ENCODE measurements at places on chromosomes 7 and 10.
A peak's percentile ranks its signal among the peaks of the same experiment; 100 is the strongest.

- DNase-seq: no peak
Observed at GRCh38 chr10:86644794-86645445, 9.4 kb upstream of the OPN4 start.

DNA sequence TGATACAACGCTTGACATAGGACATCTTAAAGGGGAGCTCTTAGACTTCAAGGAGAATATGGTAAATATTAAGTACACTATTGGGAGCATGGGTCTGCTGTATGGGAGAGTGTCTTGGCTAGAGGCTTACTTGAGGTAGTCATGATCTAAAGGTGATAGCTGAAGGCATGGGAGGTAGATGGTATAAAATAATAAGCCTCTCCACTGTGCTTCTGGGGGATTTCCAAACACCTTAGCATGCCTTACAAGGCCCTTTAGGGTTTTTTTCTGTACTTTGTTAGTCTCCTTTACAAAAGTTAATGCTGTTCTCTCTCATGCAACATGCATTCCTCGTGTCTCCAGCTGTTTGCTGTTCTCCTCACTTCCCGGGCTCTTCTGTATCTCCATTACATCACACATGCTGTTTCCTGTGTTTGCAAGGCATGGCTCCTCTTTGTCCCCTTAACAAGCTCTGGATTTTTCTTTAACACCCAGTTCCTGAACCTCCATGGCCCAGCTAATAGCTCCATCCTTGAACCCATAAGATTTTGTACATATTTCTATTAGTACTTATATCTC, 449.7 kb downstream of the AUTS2 start:
- no peak for DNase-seq

GRCh38 chr10:625333-625696, 64.2 kb downstream of the DIP2C start:
- DNase-seq: no peak

- DNase-seq: no peak
Observed at GRCh38 chr7:138008019-138008587, 6.2 kb upstream of the CREB3L2 start.

DNA sequence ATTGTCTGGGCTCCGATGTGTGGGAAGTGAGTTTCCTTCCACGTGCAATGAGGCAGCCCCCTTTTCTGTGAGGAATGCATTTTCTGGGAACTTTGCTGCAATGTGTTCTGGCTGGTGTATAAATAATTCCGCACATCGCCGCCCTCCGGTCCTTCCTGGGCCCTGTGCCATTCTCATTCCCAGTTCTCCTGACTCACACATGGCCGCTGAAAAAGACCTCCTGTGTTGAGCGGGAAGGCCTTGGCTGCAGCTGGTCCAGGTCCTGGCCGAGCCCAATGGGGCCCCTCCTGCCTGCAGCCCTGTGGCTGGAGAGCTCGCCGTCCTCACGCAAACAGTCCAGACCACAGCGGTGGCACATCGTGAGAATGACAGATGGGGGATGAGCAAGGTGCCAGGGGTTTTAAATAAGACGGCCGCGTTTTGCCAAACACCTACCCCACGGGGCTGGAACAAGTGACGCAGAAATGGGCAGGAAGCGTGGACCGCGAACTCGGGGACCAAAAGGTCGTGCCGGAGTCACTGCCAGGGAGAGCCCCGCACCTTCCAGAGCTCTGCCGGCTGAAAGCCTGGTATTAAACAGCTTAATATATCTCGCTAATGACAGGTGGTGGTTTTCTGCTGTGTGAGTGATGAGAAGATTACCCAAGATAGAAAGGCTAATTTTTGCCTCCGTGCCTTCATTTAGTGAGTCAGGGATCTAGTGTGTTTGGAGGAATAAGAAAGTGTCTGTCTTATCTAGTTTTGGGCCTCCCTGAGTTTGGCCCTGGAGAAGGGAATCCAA, 37.0 kb downstream of the FAM20C start:
- no peak for DNase-seq

DNA sequence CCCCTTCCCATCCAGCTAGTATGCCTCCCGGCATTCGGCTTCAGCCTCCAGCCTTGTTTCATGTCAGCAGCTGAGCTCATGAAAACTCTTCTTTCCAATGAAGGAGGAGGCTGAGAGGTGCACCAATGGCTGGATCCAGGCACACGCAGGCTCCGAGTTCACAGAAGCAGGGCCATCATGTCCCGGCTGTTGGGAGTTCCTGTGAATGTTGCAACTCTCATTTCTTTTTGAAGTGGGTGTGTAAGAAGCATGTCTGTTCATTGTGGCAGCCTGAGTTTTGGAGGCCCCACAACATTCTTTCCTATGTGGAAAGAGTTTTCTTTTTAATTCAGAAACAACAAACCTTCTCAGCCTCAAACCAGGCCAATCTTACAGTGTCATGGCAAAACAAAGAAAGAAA, 89.7 kb downstream of the PTPRE start:
- DNase-seq: no peak

GRCh38 chr7:131068604-131069021, 259.1 kb upstream of the MKLN1 start:
- no peak for DNase-seq

DNA sequence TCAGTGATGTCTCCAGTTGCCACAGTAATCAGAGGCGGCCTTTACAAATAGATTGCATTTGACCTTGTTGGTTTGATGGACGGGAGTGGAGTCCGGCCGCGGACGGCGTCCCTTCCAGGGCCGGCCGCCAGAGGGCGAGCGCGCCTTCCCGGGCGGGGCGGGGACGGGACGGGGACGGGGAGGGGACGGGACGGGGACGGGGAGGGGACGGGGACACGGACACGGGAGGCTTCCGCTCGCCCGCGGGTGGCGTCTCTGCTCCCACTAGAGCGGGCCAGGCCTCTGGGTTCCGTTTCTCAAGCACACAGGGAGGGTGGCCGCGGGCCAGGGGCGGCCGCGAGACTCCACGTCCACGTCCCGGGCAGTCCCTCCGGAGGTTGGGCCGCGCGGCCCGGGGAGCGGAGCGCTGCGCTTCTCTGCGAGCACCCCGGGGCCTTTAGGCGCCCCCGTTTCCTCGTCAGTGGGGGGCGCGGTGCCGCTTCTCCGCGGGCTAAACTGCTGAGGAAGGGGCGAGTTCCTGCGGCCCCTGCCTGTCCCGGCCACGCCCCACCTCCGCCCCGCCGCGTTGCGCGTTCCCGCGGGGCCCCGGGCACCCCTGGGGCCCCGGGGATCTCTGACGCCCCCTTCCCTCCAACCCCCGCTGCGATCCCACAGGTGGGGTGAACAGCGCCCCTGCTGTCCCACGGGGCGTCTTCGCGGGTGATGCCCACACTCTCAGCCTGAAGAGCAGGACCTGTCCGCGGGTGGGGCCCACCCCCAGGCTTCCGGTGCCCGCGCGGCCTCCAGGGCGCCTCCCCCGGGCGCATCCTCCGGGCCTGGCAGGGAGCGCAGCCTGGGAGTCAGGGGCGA, 84.2 kb upstream of the MKI67 start:
- DNase-seq: peak; percentile 67

DNA sequence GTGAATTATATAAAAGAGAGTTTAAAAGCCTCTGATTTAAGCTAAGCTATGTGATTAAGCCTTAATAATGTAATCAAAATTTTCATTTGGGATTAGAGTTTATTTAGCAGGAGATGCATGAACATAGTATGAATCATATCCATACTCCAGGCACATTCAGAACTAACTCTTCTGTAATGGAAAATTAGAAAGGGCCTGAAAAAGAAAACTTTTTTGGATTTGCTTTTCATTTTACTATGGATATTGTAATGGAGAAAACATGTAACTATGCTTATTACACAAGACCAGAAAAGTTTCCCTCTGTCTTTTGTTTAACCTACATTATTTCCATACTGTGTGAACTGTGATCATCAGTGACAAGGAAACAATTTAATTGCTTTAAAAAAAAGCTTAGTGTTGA, 22.0 kb downstream of the TES start:
- DNase-seq: no peak

DNA sequence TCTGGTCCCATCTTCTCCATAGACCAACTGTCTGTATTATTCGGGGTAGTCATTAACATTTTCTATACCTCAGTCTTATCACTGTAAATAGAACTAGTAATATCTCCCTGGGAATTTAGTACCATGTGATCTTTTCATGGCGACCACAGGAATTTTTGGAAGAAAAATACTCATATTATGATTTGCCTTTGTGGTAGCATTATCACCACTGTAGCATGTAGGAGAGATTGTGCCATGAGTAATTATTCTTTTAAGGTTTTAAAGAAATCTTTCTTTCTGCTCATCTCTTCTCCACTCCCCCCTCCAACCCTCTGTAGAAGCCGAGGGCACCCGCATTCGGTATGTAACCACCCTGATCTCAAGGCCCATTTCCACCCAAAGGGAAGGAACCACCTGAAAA, 25.0 kb downstream of the ZNF365 start:
- no peak for DNase-seq

DNA sequence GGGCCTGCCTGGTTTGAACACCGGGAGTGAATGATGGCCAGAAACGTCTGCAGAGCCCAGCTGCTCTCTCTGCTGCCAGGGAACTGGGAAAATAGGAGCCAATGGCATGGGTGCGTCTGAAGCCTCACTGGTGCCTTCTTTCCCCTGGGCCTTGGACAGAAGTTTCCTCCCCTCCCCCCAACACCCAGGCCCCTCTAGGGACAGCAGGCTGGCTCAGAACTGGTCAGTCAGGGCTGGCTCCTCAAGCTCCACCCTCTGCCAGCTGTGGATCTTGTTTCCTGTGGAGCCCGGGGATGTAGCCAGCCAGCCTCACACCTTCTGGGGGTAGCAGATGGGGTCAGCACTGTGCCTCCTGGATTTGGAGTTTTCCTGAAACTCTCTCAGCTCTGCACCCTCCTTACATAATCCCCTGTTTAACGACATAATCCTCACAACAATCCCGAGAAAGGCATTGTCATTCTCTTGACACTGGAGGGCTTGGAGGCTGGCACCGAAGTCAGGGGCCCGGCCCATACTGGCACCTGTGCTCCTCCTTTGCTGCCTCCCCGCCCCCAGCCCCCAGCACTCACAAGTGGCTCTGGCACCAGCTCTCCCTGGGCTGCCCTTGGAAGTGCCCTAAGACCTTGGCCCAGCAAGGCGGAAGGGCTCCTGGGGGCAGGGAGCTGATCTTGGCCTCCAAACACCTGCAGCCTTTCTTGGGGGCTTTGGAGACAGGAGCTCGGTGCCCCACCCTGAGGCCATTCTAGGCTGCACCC, 5.7 kb downstream of the LDB3 start:
- DNase-seq: peak; percentile 55

GRCh38 chr10:84076540-84077195, 62.6 kb upstream of the GHITM start:
- no peak for DNase-seq

DNA sequence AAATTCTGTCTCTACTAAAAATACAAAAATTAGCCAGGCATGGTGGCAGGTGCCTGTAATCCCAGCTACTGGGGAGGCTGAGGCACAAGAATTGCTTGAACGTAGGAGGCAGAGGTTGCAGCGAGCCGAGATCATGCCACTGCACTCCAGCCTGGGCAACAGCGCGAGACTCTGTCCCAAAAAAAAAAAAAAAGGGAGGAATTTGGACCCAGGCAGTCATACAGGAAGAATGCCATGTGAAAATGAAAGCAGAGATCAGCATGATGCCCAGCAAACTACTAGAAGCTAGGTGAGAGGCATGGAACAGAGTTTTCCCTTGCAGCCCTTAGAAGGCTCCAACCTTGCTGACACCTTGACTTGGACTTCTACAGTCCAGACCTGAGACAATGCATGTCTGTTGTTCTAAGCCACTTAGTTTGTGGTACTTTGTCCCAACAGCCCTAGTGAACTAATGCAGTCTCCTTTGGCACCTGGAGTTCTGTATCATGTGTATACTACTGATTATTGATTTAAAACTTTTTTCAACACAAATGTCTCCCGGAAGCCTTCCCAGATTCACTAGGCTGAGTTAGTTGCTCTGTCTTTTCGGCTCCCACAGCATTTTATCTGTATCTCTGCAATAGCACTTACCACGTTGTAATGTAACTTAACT, 10.2 kb upstream of the BAG3 start:
- no peak for DNase-seq

GRCh38 chr7:114026486-114027089, 107.8 kb upstream of the PPP1R3A start:
- no peak for DNase-seq

DNA sequence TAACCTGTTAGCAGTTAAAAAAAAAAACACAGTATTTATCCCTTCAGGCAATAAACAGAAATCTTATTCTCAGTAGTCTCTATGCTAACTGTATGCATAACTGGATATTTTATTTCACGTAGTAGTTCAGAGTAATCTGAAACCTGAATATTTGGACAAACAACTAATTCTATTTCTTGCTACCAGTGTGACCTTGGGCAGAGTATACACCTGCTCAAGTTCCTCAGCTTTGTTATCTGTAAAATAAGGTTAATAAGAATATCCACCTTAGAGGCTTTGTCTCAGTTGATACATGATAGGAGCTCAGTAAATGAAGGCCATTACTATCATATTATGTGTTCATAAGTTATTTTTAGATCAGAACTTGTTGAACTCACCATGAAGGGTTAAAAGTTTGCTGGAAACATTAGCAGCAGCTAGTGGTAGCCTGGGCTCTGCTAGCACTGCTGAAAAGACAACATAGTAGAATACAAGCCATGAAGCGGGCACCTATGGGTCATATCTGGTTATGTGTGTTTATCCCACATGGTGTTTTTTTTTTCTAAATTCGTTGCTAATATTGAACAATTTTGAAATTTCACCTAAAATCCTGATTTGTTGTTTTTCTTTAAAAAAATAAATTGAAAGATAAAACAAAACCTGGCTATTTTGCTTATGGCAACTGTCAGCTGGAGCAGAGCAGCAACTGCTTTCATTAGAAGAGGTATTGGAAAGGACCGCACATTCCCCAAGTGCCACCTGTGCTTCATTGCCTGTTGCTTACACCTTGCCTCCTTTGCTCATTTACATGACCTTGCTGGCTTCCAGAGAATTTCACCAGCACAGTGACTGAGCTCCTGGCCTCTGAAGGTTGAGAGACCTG, 303.0 kb downstream of the PRKG1 start:
- no peak for DNase-seq

GRCh38 chr10:13961853-13962252, 368.9 kb downstream of the FRMD4A start:
- DNase-seq: no peak

DNA sequence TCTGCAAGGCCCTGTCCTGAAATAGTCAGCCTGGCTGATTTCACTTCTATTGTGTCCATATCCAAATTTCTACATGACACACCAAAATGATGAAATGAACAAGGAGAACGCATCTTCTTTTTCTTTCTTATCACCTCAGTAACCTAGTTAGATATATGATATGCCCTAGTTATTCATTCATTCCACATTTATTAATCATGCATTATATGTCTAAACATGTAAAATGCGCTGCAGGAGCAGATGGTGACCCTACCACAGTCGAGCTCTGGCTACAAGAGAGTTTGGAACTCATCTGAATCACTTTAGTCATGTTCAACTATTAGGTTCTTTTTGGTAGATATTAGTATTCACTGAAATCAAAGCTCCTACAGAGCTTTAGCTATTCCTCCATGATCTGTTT, 31.8 kb upstream of the VPS41 start:
- DNase-seq: no peak

Measured in T47D (cell line).